ENCODE measurements at places on chromosomes 16 and 17. TPM values are rescaled to one million over a fixed set of nuclear protein-coding genes. Genes with fewer than 3 reads are reported as not detected.
A peak's percentile ranks its signal among the peaks of the same experiment; 100 is the strongest.

RAMP2 gene
- 19.2 TPM for polyA plus RNA-seq

TP53TG3F gene
- not detected for polyA plus RNA-seq

HOXB5 gene
- 2.7 TPM for polyA plus RNA-seq

DNA sequence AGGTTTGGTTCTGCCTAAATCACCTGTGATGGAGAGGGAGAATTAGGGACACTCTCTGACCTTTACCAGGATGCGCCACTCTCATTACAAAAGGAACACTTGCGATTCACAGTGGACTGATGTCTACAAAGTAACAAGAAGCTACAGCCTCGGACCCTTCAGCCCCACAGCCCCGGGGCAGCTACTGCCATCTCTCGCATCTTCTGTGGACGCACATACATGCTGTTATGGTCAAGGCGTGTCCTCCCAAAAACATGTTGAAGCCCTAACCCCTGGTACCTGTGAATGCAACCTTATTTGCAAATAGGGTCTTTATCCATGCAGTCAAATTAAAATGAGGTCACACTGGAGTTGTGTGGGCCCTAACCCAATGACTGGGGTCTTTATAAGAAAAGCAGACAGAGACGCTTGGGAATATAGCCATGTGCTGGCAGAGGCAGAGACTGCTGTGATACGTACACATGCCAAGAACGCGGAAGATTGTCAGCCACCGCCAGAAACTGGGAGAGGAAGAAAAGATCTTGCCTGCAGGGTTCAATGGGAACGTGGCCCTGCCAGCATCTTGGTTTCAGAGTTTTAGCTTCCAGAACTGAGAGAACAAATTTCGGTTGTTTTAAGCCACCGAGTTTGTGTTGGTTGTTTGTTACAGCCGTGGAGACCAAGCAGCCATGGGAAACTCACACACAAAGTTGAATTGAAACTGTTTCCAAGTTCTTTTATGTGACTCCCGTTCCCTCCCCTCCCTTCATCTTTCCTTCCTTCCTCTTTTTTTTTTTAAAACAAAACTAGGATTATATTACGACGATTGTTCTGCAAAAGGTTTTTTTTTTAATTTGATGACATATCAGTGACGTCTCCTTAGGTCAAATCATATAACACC, 23.1 kb downstream of the ATP2C2 start:
- H3K4me3 ChIP-seq, result no peak overlapping the region
- H3K36me3 ChIP-seq, result no peaks in the 10 kb centered on the region
- no peaks in the 10 kb centered on the region for H3K27me3 ChIP-seq
- DNase-seq, result no peak
- no peak overlapping the region for H3K27ac ChIP-seq

DNA sequence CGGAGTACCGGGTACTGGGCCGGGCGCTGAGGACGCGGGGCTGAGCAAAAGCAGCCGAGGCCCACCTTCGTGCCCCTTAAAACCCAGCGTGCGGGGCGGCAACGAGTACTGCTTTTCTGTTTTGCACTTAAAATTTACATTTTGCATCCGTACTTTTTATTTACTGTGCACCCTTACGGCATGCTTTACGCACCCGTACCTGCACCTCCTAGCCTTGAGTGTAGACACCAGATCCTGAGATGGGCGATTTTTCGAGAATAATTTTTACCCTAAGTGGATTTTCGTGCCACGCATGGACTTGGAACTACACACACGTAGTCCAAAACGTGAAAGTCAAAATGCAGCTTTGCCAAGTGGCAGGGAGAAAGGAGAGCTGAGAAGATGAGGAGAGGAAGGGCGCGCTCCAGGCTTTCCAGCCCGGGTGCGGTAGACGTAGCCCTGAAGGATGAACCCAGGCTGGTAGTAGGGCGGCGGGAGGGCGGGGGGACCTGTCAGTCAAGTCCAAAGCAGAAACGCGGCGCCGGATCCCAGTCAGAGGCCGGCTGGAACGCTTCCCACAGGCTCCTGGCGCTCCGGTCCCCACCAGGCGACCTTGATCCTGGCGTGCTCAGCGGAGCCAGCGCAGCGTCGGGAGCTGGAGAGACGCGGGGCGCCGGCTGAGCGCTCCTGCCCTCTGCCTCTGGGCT, 1.2 kb upstream of the CBLN1 start:
- DNase-seq, result peak; percentile 30
- peak overlapping the region; percentile 43 for H3K4me3 ChIP-seq
- peaks cover 96% of the 10 kb centered on the region for H3K27me3 ChIP-seq
- H3K27ac ChIP-seq, result no peak overlapping the region
- peaks cover 22% of the 10 kb centered on the region for H3K4me1 ChIP-seq

- peak overlapping the region; percentile 18 for H3K27ac ChIP-seq
- H3K27me3 ChIP-seq, result peaks cover 100% of the 10 kb centered on the region
- H3K4me1 ChIP-seq, result peaks cover 79% of the 10 kb centered on the region
- peak; percentile 40 for DNase-seq
- no peaks in the 10 kb centered on the region for H3K36me3 ChIP-seq
These were observed 1.4 kb upstream of the HS3ST3B1 start for GRCh38 chr17:14299280-14300141.

DNA sequence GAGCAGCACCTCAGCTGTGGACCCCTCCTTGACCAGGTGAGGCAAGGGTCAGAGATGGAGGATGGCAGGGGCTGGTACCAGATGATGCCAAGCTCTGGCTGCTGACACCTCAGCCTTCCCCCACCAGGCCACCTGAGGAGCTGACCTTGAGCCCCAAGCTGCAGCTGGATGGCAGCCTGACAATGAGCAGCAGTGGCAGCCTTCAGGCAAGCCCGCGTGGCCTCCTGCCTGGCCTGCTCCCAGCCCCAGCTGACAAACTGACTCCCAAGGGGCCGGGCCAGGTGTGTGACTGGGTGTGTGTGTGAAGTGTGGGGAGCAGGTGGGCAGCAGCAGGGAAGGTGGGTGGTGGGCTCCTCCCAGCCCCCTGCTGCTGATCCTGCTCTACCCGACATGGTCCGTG, 4.7 kb upstream of the NRN1L start:
- H3K4me3 ChIP-seq, result no peak overlapping the region
- H3K27me3 ChIP-seq, result no peaks in the 10 kb centered on the region
- H3K36me3 ChIP-seq, result peaks cover 83% of the 10 kb centered on the region
- no peak for DNase-seq

DNA sequence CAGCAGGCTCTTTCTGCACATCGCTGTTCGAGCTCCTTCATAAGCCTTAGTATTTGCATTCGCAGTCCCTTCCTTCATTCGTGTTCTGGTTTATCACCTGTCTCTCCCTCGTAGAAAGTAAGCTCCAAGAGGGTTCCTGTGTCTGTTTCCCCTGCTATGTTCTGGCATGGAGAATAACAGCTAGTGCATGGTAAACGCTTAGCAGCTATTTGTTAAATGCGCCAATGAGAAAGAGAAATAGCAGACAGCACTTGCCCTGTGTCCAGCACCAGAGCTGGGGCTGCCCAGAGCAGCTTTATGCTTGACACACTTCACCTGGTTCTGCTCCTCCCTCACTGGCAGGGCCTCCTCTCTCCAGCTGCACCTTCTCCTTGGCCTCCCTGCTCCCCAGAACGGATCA, 5.5 kb downstream of the ZNF688 start:
- no peak overlapping the region for H3K4me3 ChIP-seq
- peaks cover 5% of the 10 kb centered on the region for H3K36me3 ChIP-seq
- no peaks in the 10 kb centered on the region for H3K27me3 ChIP-seq
- H3K27ac ChIP-seq, result no peak overlapping the region

DNA sequence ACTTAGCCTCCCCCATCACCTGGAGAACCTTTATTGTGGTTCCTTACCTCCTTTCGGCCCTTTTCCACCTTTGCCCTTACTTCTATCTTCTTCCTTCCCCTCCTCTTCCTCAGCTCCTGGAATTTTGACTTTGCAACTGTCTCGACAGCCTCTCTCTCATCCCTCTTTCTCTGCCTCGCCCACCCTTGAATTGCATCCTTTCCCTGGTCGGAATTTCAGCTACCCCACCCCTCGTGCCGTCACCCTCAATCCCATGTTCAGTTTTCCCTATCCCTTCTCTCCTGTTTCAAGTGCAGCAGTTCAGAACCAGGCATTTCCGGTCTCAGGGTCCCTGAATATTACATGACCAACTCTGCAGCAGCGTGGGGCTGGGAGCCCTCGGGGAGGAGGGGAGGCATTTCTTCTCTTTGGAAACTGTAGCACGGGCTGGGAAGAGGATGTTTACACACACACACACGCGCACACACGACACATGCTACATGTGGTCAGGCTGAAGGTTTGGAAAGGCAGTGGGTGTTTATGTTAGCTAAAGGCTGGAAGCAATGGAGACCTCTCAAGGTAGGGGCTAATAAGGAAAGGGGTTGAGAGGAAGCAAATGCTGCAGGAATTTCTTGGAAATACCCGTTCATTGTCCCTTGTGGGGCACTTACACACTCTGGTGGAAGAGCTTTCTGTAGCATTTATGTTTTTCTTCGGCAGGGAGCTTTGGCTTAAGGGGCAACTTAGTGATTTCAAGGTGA, 971 bp downstream of the MINK1 start:
- H3K4me3 ChIP-seq, result peak overlapping the region; percentile 97
- DNase-seq, result peak; percentile 84
- H3K27me3 ChIP-seq, result no peaks in the 10 kb centered on the region
- peaks cover 55% of the 10 kb centered on the region for H3K4me1 ChIP-seq
- peak overlapping the region; percentile 96 for H3K27ac ChIP-seq

DNA sequence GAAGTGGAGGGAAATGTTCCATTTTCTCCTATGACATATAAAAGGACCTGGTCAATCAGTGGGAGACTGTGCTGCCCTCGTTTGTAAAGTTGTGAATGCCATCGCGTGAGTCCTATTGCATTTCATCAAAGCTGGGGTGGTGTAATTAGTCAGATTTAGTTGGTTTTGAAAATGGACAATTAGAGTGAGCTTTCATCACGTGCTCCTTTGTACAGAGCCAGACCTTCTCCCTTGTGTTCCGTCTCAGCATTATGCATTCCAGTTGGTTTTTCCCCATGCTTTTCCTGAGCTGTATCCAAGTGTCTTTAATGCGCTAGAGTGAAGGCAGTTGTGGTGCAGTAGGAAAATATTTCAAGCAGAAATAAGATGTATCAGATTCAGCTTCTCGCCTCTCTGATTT, 10.4 kb downstream of the SEC14L1 start:
- H3K4me3 ChIP-seq, result no peak overlapping the region
- peaks cover 59% of the 10 kb centered on the region for H3K4me1 ChIP-seq
- no peak overlapping the region for H3K27ac ChIP-seq
- H3K27me3 ChIP-seq, result no peaks in the 10 kb centered on the region
- peaks cover 12% of the 10 kb centered on the region for H3K36me3 ChIP-seq

- H3K27ac ChIP-seq, result no peak overlapping the region
- H3K4me3 ChIP-seq, result no peak overlapping the region
- H3K4me1 ChIP-seq, result peaks cover 4% of the 10 kb centered on the region
- no peak for DNase-seq
These were observed 5.5 kb upstream of the ZG16B start for GRCh38 chr16:2824626-2825025.

DNA sequence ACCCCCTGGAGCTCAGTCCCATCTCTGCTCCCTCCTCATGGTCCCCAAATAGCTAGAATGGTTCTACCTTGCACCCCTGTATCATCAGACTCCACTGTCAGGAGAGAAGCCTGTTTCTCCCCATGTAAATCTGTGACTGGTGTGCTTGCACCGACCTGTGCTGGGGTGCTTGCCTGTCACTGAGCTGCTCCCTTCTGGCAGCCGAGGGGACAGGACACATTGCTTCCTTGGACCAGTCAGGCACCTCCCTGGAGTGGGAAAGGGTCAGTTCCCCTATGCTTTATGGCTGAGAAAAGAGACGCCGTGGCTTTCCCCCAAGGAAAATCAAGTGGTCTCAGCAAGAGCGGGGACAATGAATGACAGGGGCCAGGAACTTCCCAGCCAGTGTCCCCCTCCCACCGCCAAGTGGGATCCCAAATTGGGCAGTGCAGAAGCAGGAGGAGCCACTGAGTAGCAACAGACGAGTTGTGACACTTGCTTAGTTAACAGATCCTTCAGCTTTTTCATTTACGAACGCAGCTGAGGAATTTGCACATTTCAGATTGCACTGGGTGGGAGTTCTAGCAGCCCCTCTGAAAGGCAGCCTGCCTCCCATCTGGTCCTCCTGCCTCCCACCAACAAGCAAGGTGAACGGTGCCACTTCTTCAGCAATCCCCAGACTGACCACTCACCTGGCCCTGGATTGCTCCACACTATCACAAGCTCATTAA, 156.4 kb downstream of the KATNIP start:
- H3K4me1 ChIP-seq, result no peaks in the 10 kb centered on the region
- no peak overlapping the region for H3K4me3 ChIP-seq
- peaks cover 10% of the 10 kb centered on the region for H3K36me3 ChIP-seq
- no peaks in the 10 kb centered on the region for H3K27me3 ChIP-seq

DNA sequence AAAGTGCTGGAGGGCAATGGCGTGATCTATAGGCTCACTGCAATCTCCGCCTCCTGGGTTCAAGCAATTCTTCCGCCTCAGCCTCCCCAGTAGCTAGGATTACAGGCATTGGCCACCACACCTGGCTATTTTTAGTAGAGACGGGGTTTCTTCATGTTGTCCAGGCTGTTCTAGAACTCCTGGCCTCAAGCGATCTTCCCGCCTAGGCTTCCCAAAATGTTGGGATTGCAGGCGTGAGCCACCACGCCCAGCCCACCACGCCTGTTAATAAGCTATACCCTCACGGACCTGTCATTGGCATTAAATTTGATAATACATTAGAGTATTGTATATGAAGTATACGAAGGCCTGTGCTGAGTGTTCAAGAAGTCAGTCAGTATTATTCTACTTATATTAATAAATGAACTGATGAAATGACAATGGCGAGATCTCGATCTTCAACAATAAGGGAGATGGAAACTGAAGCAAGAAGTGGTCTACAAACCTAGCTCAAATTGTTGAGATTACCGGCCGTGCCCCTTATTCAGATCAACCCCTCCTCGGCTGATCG, 818 bp upstream of the BCAS3 start:
- H3K4me1 ChIP-seq, result peaks cover 19% of the 10 kb centered on the region
- H3K27ac ChIP-seq, result peak overlapping the region; percentile 79
- H3K36me3 ChIP-seq, result peaks cover 11% of the 10 kb centered on the region
- peak overlapping the region; percentile 80 for H3K4me3 ChIP-seq
- no peak for DNase-seq

GRCh38 chr17:76554131-76554530, 14.3 kb downstream of the PRCD start:
- H3K36me3 ChIP-seq, result no peaks in the 10 kb centered on the region
- H3K4me1 ChIP-seq, result peaks cover 32% of the 10 kb centered on the region
- H3K27me3 ChIP-seq, result no peaks in the 10 kb centered on the region
- DNase-seq, result peak; percentile 53
- H3K4me3 ChIP-seq, result no peak overlapping the region

Measured in stomach (tissue), 19 donors.